ENCODE measurements at places on chromosomes 4 and X. TPM values are rescaled to one million over a fixed set of nuclear protein-coding genes. Genes with fewer than 3 reads are reported as not detected.
A peak's percentile ranks its signal among the peaks of the same experiment; 100 is the strongest.

- no peak for DNase-seq
Measured at GRCh38 chrX:149374751-149375150, 130.4 kb downstream of the IDS start.

- DNase-seq: no peak
Measured at GRCh38 chrX:131795442-131796229, 227.5 kb upstream of the STK26 start.

- DNase-seq: no peak
Measured at GRCh38 chrX:64427281-64427680, 32.0 kb upstream of the MTMR8 start.

DNA sequence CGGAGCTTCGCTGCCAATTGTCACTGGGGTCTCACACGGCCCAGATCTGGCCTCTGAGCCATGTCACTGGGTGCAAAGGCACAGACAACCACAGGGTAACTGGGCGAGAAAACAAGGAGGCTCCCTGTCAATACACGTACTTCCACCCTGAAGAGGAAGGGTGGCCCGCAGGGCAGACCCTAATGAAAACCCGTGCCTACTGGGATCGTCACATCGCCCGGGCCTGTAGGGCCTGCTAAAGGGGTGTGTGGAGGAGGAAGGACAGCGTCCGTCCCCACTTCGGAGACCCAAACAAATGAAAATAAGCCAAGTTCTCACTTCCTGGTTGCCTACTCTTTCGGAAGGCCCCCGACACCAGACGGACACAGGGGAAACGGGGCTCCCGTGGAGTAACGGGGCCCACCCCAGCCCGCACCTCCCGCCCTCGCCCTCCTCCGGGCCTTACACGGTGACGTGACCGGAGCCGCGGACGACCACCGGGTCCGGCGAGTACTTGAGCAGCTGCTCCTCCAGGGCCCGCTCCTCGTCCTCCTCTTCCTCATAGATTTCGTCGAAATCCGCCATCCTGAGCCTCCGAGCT lies 578 bp downstream of the CHIC2 start:
- peak; percentile 63 for DNase-seq

DNA sequence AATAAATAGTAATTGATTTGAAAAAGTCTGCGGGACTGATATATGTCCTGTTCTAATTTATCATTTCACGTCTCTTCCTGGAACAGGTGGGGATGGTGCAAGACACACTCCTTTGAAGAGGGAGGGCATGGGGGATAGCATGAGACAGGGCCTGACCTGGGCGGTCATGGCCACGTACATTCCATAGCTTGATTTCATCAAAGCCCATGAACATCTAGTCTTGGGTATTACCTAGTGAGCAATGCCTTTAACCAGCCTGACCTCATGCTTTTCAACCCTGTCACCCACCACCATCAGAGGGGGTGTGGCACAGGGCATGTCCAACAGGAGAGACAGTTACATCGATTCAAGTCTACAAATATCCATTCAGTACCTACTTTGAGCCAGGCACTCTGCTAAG lies 52.3 kb upstream of the HOPX start:
- DNase-seq: no peak

The XK gene
- total RNA-seq: 30.8 TPM

The CT45A6 gene
- not detected for total RNA-seq

Measured in Peyer's patch (tissue), 4 donors.